ENCODE measurements at places on chromosomes 12 and 14. TPM values are rescaled to one million over a fixed set of nuclear protein-coding genes. Genes with fewer than 3 reads are reported as not detected.

DNA sequence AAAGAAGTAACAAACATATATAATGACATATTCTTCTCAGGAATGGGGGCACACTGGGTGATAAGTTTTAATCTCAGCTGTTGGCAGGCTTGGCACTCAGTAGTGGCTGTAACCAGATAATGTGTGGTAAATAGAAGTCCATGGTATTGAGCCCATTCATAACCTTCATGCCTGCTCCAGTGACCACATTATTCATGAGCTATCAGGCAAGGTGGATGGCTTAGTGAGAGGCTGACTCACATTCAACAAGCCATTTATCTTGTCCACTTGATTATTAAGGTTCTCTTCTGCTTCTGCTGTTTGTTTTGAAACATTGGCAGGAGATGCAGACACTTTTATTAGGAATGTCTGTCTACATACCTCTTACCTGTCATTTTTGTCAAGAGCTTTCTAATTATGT is 950.4 kb upstream of the LRFN5 start:
- DNase-seq: no peak
- H3K27me3 ChIP-seq: no peaks in the 10 kb centered on the region

GRCh38 chr14:64944041-64944440 is 1.5 kb upstream of the GPX2 start:
- DNase-seq: no peak
- peaks cover 16% of the 10 kb centered on the region for H3K36me3 ChIP-seq
- H3K27ac ChIP-seq: no peak overlapping the region
- H3K4me1 ChIP-seq: peaks cover 44% of the 10 kb centered on the region

DNA sequence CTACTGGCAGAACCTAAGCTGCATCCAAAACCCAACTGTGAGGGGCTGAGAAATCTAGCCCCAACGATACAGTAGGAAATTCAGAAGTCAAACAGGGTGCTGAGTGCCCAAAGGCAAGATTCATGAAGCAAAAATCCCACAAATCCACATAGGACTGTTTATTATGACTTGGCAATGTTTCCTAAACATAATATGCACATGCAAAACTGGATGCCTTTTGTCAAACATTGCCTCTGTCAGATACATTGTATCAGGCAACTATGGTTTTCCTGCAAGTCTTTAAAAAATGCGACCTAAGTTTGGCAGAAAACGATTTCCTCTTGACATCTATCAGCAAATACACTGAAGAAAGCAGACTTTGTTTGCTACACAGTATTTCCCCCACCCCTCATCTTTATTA is 27.3 kb upstream of the YARS2 start:
- no peak overlapping the region for H3K4me3 ChIP-seq
- no peak for DNase-seq
- no peak overlapping the region for H3K27ac ChIP-seq
- peaks cover 8% of the 10 kb centered on the region for H3K27me3 ChIP-seq

GRCh38 chr12:99454539-99455172 is 192.9 kb upstream of the GARIN6 start:
- H3K36me3 ChIP-seq: no peaks in the 10 kb centered on the region
- H3K27ac ChIP-seq: no peak overlapping the region
- H3K27me3 ChIP-seq: no peaks in the 10 kb centered on the region

- no peak for DNase-seq
- H3K27me3 ChIP-seq: no peaks in the 10 kb centered on the region
- no peaks in the 10 kb centered on the region for H3K4me1 ChIP-seq
- no peak overlapping the region for H3K27ac ChIP-seq
- H3K36me3 ChIP-seq: no peaks in the 10 kb centered on the region
- H3K4me3 ChIP-seq: no peak overlapping the region
Measured at GRCh38 chr12:2169940-2170339, 117.2 kb downstream of the CACNA1C start.

- DNase-seq: no peak
- H3K36me3 ChIP-seq: no peaks in the 10 kb centered on the region
- H3K27me3 ChIP-seq: no peaks in the 10 kb centered on the region
Measured at GRCh38 chr14:83992857-83993256, 1537.1 kb upstream of the FLRT2 start.

- H3K4me3 ChIP-seq: no peak overlapping the region
- H3K27me3 ChIP-seq: peaks cover 8% of the 10 kb centered on the region
- H3K4me1 ChIP-seq: no peaks in the 10 kb centered on the region
- no peak overlapping the region for H3K27ac ChIP-seq
- H3K36me3 ChIP-seq: no peaks in the 10 kb centered on the region
- no peak for DNase-seq
Measured at GRCh38 chr14:55138091-55138490, 9.0 kb downstream of the LGALS3 start.

GRCh38 chr12:116620124-116620491 is 60.9 kb downstream of the MAP1LC3B2 start:
- H3K36me3 ChIP-seq: no peaks in the 10 kb centered on the region
- no peak overlapping the region for H3K4me3 ChIP-seq
- H3K27me3 ChIP-seq: no peaks in the 10 kb centered on the region
- no peaks in the 10 kb centered on the region for H3K4me1 ChIP-seq
- H3K27ac ChIP-seq: no peak overlapping the region

GRCh38 chr14:103127356-103127755 is 4.1 kb downstream of the TNFAIP2 start:
- H3K4me1 ChIP-seq: no peaks in the 10 kb centered on the region
- H3K4me3 ChIP-seq: no peak overlapping the region
- no peak for DNase-seq
- H3K27ac ChIP-seq: no peak overlapping the region

DNA sequence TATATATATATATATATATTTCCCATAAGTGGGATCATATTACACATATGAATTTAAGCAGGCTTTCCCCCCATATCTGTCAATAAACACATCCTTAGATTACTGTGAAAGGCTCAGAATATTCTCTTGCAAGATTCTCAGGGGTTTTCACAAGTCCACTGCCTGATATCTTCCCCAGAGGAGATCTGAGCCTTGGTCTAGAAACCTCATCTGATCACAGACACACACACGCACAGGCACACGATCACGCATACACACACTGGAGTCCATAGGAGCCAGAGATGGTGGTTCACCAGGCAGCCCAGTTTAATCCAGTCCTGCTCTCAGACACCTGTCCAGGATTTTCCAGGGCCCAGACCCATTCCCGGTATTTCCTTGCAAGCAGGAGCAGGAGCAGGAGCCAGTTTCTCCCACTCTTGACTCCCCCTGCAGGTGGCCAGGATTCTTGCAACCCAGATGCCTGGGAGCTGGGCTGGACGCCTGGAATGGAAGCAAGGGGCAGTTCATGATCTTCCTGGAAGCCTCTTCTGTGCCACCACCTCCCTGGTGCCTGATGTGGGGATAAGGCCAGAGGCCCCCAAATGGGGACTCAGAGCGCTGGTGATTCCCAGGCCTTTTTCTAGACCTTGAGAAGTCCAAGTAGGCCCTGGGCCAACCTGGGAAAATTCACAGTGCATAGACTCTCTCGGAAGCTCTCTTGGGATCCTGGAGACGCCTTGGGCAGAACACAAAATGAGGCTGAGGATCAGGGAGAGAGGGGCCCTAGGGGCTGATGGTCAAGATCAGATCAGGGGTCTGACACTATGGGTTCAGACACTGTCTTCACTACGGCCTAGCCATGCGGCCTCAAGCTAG is 16.5 kb upstream of the KRT78 start:
- H3K4me3 ChIP-seq: no peak overlapping the region
- peaks cover 20% of the 10 kb centered on the region for H3K4me1 ChIP-seq
- DNase-seq: peak; percentile 38

GRCh38 chr12:84411031-84411430 is 501.6 kb downstream of the SLC6A15 start:
- no peak overlapping the region for H3K4me3 ChIP-seq
- H3K36me3 ChIP-seq: no peaks in the 10 kb centered on the region
- no peak overlapping the region for H3K27ac ChIP-seq

DNA sequence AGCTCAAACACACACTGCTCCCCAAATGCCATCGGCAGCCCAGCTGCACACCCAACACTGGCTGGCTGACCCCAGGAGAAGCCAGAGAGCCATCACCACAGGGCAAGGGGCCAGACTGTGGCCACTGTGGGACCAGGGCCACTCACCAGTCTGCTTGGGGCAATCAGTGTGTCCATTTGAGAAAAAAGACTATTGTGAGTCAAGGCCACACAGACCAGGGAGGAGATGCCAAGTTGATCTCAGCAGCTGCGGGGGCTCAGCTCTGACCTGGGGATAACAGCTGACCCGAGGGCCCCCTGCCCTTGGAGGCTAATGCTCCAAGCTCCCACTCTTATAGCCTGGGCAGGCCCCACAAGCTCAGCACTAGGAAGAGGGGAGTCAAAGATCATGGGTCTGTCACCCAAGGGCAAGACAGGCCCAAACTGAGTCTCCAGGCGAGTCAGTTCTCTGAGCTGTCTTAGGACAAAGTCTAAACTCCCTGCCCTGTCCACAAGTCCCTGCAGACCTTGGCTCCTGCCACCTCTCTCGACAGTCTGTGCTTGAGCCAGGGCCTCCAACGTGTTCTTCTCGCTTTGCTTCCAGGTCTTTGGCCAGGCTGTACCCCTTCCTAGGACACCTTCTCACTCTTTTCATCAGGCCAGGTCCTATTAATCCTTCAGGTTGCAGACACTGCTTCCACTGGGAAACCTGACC is 30.1 kb upstream of the PNMA1 start:
- H3K4me1 ChIP-seq: peaks cover 91% of the 10 kb centered on the region
- no peak overlapping the region for H3K4me3 ChIP-seq
- DNase-seq: no peak
- H3K27me3 ChIP-seq: no peaks in the 10 kb centered on the region
- peaks cover 4% of the 10 kb centered on the region for H3K36me3 ChIP-seq

DNA sequence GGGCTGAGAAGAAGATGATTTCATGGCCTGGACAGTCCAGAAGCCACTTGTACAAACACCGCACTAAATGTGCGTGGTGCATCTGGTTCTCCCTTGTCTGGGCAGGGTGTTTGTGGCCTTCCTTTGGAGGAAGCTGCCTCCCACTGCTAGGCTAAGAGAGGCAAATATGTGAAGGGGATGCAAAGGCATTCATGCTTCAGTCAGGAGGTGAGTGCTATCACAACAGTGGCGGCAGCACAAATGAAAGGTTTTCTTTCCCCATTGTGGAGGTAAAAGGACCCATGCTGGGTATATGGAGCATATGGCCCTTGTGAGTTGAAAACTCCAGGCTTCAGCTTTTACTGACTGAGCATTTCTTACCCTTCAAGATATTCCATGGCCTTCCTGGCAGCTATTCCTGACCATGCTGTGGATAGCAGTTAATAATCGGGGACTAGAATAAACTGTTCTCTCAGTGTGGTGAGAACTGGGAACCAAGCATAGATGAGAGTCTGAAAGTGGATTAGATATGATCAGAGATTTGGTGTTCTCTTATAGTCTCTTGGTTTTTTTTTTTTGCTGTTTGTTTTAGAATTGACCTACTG is 69.9 kb downstream of the MYRFL start:
- H3K4me3 ChIP-seq: no peak overlapping the region
- no peak overlapping the region for H3K27ac ChIP-seq
- H3K36me3 ChIP-seq: no peaks in the 10 kb centered on the region
- no peak for DNase-seq

DNA sequence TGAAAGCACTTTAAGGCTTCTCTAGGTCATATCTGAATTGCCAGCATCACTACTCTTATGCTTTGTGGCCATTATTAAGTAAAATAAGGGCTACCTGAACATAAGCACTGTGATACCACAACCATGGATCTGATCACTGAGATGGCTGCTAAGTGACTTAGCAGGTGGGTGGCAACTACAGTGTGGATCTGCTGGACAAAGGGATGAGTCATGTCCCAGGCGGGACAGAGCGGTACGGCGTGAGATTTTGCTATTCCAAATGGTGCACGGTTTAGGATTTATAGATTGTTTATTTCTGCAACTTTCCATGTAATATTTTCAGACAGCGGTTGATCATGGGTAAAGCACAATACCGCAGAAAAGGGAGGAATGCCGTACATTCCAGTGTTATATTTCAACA is 39.4 kb downstream of the MLXIP start:
- no peaks in the 10 kb centered on the region for H3K36me3 ChIP-seq
- H3K4me3 ChIP-seq: no peak overlapping the region
- DNase-seq: no peak

GRCh38 chr14:85788470-85789233 is 258.7 kb downstream of the FLRT2 start:
- H3K27me3 ChIP-seq: no peaks in the 10 kb centered on the region
- no peaks in the 10 kb centered on the region for H3K36me3 ChIP-seq
- H3K4me3 ChIP-seq: no peak overlapping the region
- H3K4me1 ChIP-seq: peaks cover 5% of the 10 kb centered on the region
- H3K27ac ChIP-seq: no peak overlapping the region

DNA sequence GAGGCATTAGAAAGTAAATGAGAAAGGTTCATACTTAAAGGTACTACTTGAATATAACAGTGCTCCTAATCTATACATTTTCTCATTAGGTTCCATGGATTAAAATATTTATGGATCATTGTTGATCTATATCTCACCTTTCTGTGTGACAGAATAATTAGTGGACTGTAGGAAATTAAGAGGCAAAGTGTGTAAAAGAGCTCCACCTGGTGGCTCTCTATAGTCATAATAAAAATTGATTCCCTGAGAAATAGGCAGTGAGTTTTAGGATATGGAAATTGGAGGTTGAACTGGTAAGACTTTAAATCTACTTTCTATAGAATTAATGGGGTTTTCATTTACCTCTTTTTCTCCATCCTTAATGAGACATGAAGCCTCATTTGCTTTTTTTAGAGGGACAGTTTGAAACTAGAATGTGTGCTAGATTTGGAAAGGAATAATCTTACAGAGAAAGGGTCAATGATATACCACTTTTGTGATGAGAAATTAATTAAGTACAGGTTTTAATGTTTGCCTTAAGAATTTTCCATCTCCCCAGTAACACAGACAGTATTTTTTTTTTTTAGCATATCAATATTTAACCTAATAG is 11.8 kb upstream of the DERA start:
- H3K36me3 ChIP-seq: peaks cover 32% of the 10 kb centered on the region
- no peak overlapping the region for H3K4me3 ChIP-seq
- no peak for DNase-seq
- H3K27ac ChIP-seq: no peak overlapping the region

- DNase-seq: no peak
- peaks cover 2% of the 10 kb centered on the region for H3K27me3 ChIP-seq
- H3K36me3 ChIP-seq: no peaks in the 10 kb centered on the region
Measured at GRCh38 chr12:76866151-76866567, 12.7 kb downstream of the CSRP2 start.

- H3K4me1 ChIP-seq: peaks cover 4% of the 10 kb centered on the region
- no peak overlapping the region for H3K4me3 ChIP-seq
- H3K27ac ChIP-seq: no peak overlapping the region
Measured at GRCh38 chr12:64205542-64205941, 16.6 kb downstream of the KICS2 start.

GRCh38 chr14:70885343-70886022 is 21.8 kb upstream of the PCNX1 start:
- peak overlapping the region; percentile 92 for H3K27ac ChIP-seq
- H3K4me1 ChIP-seq: peaks cover 82% of the 10 kb centered on the region
- peaks cover 2% of the 10 kb centered on the region for H3K27me3 ChIP-seq
- DNase-seq: peak; percentile 85
- no peaks in the 10 kb centered on the region for H3K36me3 ChIP-seq

GRCh38 chr12:107801150-107801549 is 26.6 kb downstream of the ASCL4 start:
- H3K27ac ChIP-seq: no peak overlapping the region
- no peak overlapping the region for H3K4me3 ChIP-seq
- no peaks in the 10 kb centered on the region for H3K36me3 ChIP-seq
- no peak for DNase-seq

OR6C2 gene
- not detected for total RNA-seq

ZDHHC22 gene
- not detected for total RNA-seq

HOXC5 gene
- total RNA-seq: not detected

CAPZA3 gene
- total RNA-seq: not detected

CLEC4E gene
- not detected for total RNA-seq

LGALS3 gene
- 1.1 TPM for total RNA-seq

KRR1 gene
- 83.9 TPM for total RNA-seq

TAMALIN gene
- 14.8 TPM for total RNA-seq

BICDL1 gene
- 128 TPM for total RNA-seq

Data from activated naive CD4-positive, alpha-beta T cell treated with anti-CD3 and anti-CD28 coated beads for 36 hours (primary cell).